ENCODE measurements at places on chromosomes 1 and 21.
A peak's percentile ranks its signal among the peaks of the same experiment; 100 is the strongest.

- peak; percentile 72 for DNase-seq
These were observed 35.1 kb downstream of the PTPRF start for GRCh38 chr1:43565600-43566360.

GRCh38 chr1:165063181-165063965 is 293.1 kb downstream of the LMX1A start:
- DNase-seq: no peak

GRCh38 chr1:191675856-191676783 is 482.1 kb upstream of the RGS18 start:
- DNase-seq: no peak

GRCh38 chr1:116806245-116806644 is 52.0 kb downstream of the CD2 start:
- DNase-seq: peak; percentile 38

GRCh38 chr1:83692524-83693381 is 306.2 kb downstream of the TTLL7 start:
- peak; percentile 24 for DNase-seq

Data from hematopoietic multipotent progenitor cell treated with erythropoietin and hydrocortisone succinate and interleukin-3 and kit ligand, for 4 days (in vitro differentiated cells).